Stromal cell of bone marrow (primary cell): ENCODE measurements at places on chromosomes 11 and 22.

DNA sequence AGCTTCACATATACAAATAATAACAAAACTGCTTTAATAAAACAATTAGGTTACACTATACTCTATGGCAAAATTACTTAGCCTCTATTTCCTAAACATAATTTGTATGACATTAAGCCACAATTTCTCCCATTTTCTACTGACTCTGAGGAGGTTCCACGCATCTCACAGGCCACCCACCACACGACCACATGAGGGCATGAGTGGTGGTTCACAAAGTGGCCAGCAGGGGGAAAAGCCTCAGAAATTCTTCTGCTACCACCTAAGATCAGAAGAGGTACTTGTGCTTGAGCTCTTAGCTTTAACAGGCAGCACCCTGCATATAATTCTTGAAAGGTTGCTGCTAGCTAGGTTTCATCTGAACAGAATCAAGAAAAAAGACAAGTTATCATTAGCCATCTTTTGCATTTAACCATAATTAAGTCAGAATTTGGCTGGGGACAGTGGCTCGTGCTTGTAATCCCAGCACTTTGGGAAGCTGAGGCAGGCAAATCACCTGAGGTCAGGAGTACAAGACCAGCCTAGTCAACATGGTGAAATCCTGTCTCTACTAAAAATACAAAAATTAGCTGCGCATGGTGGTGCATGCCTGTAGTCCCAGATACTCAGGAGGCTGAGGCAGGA, 7.7 kb downstream of the LPXN start:
- no peak for DNase-seq

- DNase-seq, result no peak
Measured at GRCh38 chr22:49453771-49454170, 373.9 kb downstream of the BRD1 start.

DNA sequence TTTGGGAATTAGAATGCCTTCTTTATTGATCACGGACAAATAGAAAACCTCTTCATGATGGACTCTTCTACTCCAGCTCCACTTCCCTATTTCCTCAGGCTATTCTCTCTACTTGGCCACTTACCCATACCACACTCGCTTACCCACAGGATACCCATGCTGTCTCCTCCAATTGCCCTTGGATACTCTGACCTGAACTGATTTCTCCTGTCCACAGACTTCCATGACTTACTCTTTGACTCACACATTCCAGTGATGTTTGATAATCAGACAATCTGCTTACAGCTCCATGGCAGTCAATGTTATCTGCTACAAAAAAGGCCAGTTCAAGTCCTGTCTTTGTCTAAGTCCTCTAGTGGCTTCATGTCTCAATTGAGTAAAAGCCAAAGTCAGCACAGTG, 292.0 kb upstream of the CTSC start:
- no peak for DNase-seq

DNA sequence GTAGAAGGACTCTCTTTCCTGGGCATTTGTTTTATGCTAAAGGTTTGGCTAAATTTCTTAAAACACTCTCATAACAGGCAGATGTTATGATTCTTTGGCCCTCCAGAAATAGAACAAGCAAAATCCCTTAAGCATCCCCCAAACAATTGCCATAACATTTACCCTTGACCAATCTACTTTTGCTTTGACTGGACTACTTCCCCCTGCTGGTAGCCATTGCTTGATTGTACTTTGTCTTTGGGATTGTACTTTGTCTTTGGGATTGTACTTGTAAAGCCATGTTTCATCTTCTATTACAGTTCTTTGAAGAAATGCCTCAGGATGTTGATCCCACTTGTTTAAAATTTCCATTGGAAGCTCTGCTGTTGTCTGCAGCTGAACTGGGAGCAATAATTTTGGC, 53.3 kb upstream of the GLYAT start:
- no peak for DNase-seq

DNA sequence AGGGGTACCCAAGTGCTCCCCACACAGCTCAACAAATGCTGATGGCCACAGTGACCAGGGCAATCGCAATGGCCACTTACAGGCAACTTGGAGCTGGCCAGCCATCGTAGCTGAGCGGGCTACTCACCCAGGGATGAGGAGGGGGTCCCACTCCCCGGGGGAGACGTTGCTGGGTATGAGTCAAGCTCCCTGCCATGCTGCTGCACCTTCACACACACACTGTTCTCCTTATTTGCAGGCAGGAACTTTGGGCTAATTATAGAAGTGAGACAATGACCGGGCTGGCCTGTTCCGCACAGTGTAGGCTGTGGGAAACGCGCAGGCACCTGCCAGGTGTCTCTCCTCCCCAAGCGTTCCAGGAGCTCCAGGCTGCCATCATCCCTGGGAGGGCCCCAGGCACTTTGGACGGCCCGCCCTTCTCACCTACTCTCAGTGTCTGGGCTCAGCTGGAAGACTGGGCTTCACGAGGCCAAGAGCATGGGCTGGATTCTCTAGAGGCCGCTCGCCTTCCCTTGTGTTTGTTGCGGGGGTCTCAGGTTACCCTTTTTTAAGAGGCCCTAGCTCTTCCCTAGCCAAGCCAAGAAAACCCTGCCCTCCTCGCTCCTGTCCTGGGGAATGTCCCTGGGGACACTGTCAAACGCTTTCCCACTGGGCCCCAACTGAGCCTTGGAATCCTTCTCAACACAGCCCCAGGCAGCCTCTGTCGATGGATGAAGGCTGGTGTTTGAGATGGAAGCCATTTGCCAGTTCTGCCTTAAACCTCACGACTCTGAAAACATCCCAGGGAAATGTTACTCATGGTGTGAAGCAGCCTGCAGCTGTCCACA, 73.0 kb downstream of the RTL6 start:
- no peak for DNase-seq

DNA sequence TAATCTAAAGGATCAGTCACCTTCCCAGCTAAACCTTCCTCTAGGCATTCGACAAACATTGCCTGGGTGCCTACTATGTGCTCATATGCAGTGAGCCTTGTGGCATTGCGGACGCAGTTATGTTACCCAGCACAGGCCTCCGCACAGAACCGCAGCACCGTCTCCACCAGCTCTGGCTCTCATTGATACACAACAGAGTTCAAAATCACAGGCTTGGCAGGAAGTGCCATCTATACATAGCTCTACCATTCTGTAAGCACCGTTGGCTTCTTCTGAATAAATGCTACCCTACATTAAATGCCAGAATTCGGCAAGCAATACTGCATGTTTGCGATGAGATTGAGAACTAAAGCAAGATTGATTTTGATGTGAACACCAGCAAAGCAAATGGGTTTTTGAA, 31.0 kb downstream of the DSCAML1 start:
- no peak for DNase-seq

- DNase-seq, result no peak
Measured at GRCh38 chr11:79265756-79266322, 175.0 kb downstream of the TENM4 start.
